ENCODE measurements at places on chromosomes 1 and 21.

GRCh38 chr1:215360031-215360430 lies 207.1 kb upstream of the KCTD3 start:
- no peak for DNase-seq

GRCh38 chr21:14454016-14455009 lies 71.4 kb upstream of the HSPA13 start:
- no peak for DNase-seq

DNA sequence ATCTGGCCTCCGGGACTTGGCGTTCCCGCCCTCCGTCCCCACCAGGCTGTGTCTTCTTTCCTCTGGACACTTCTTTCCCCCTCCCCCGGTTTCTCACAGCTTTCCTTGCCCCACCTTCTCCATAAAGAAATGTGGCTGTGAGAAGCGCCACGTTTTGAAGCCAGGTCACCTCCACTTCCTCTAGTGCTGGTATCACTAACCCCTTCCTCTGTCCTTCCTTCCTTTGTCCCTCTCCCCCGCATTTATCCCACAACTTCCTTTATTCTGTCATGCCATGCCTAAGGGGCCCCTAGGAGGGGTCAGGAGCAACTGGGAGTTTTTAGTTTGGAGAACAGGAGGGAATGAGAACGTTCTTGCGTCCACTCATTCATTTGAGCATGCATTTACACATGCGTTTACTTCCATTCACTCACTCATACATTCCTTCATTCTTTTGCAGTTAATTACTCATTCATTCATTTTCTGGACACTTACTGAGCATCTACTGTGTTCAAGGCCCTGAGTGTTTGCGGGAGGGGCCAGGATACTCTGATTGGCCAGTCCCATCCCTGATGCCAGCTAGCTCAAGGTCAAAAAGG lies 5.0 kb upstream of the ACOT11 start:
- no peak for DNase-seq

DNA sequence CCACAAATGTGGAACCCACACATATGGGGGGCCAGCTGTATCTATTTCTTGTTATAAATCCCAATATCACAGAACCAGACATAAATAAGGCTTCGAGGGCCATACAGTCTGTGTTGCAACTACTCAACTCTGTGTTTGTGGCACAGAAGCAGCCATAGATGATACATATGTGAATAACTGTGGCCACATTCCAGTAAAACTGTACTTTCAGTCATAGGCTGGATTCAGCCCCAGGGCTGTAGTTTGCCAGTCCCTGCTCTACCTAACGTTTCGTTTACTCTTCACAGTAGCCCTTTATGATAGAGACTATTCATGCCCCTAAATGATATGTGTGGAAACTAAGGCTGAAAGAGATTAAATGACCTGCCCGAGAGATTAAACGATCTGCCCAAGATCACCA lies 48.7 kb downstream of the FHAD1 start:
- no peak for DNase-seq

GRCh38 chr1:23118957-23119792 lies 49.5 kb downstream of the LUZP1 start:
- peak; percentile 14 for DNase-seq

DNA sequence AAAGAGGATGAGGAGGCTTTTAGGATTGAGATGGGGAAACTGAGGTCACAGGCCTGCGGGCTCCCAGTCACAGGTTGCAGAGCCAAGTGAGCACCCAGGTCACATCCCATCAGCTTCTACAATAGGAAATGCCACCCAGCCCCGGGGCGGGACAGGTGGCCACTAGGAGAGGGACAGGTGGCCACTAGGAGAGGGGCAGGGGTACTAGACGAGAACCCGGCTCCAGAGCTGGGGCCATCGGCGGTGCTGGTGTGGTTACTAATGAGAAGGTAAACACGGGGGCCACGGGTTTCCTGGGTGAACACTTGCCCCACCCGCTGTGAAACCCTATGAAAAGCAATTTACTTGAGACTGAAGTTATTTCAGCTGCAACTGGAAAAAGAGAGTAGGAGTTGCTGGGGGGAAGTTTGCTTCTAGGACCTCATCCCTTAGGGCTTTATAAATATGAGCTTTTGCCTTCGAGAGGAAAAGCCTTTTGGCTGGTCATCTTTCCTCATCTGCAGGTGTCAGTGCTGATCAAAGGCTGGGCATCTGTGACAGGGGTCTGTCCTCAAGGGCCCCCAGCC lies 52.5 kb downstream of the MRPL37 start:
- DNase-seq, result no peak

- no peak for DNase-seq
These were observed 135.6 kb downstream of the GPATCH2 start for GRCh38 chr1:217495249-217495648.

GRCh38 chr1:152109998-152110294 lies 5.3 kb downstream of the TCHH start:
- DNase-seq, result no peak

DNA sequence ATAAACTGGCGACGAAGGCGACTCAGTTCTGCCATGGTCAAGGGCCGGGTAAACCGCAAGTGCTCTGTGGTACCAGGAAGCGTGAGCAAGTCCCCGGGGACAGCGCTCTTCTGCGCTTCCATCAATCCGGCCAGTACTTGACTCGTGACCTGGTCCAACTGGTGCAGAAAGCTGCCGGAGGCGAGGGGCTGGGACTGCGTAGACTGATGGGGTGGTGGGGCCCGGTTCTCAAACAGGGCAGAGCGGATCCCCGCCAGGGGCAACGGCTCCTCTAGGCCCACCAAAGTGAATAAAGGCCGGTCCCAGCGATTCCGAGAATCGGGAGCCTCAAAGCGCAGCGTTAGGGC lies 852 bp downstream of the KTI12 start:
- DNase-seq, result peak; percentile 61
